CD4-positive, alpha-beta T cell treated with Interferon alpha-2 for 1 hour (primary cell): ENCODE measurements at places on chromosomes 4 and X.

DNA sequence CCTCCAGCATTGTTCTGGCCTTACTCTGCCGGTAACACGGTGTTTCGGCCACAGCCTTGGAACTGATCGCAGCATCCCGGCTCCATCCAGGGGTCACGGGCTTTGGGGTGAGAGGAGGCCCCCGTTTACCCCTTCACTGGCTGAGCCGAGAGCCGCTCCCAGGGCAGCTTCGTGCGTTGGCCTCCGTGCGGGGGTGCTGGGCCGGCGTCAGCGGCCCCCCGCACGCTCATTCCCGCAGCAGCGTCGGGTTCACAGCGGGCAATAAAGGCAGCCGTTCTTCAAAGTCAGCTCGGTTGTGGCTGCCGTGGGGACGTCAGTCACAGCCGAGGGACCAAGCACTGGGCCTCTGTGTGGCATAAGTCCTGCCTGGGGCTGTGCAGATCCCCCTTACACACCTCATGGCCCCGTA is 25.3 kb upstream of the PLCXD1 start:
- no peak for DNase-seq

GRCh38 chr4:71267244-71267643 is 71.6 kb upstream of the SLC4A4 start:
- DNase-seq = no peak

- no peak for DNase-seq
Observed at GRCh38 chr4:169420291-169420690, 149.5 kb upstream of the SH3RF1 start.

GRCh38 chr4:162011089-162011488 is 152.7 kb downstream of the FSTL5 start:
- no peak for DNase-seq

DNA sequence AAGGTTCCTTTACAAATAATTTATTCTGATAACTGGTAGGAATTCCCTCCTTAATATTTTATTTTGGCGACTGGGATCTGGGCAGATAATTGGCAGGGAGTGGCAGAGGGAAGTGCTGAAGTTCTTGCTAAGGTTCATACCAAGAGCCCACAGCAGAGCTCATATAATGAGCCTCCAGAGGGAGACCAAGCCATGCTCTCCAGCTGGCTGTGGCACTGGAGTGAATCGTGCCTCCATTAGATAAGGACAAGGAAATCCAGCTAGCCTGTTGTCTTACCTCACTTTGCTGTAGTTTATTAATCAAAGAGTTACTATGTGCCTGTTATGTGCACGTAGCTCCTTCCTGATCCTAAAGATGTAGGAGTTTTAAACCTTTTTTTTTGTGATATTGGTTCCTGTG is 1.3 kb downstream of the ASB12 start:
- no peak for DNase-seq

DNA sequence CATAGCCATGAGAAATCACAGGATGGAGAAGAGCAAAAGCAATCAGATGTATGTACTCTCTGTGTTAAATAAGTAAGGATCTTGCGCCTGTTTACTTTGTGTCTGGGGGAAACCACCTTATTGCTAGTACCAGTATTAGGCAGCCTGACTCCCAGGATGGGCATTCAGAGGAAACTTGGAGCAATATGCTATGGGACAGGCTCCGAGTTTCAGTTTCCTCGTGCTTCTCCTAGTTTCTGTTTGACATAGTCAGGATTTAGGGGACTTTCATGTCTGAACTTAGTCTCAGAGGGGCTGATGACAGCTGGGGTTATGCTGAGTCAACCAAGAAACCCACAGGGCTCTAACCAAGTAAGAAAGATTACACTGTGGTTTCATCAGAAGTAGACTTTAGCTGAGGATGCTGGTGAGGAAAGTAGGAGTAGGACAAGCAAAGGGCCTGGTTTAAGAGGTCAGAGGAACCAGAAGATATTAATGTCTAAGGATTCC is 13.5 kb downstream of the NSUN7 start:
- peak; percentile 5 for DNase-seq

DNA sequence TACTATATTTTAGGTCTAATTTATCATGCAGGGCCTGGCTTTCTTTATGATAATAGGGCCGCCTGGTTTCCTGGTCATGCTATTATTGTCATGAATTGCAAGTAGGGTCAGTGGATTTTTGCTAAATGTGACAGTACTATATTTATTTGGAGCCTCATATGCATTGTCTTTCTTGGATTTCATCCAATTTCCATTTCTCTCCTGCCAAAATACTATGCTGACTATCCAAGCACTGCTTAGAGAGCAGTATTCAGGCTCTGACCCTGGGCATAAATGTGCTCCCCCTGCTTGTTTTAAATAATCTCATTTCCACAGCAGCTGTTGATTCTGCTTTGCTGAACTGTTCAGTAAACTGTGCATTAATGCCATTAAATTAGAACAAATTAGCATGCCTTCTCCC is 269.3 kb downstream of the GPM6A start:
- DNase-seq = no peak

GRCh38 chrX:134566506-134566905 is 91.8 kb downstream of the PLAC1 start:
- no peak for DNase-seq

- DNase-seq = no peak
Observed at GRCh38 chr4:8610858-8611616, 18.5 kb downstream of the CPZ start.

- no peak for DNase-seq
Observed at GRCh38 chr4:41670530-41670929, 78.0 kb downstream of the PHOX2B start.

GRCh38 chr4:116880625-116881024 is 204.8 kb downstream of the TRAM1L1 start:
- DNase-seq = no peak

- DNase-seq = no peak
Observed at GRCh38 chr4:128770807-128771206, 38.7 kb upstream of the JADE1 start.

- DNase-seq = peak; percentile 4
Observed at GRCh38 chr4:109945056-109945455, 32.4 kb downstream of the EGF start.

- DNase-seq = no peak
Observed at GRCh38 chrX:106959901-106960300, 39.7 kb downstream of the CLDN2 start.

- no peak for DNase-seq
Observed at GRCh38 chr4:3679851-3680311, 86.3 kb upstream of the ADRA2C start.

- DNase-seq = peak; percentile 38
Observed at GRCh38 chr4:87985097-87985886, 9.8 kb downstream of the SPP1 start.

DNA sequence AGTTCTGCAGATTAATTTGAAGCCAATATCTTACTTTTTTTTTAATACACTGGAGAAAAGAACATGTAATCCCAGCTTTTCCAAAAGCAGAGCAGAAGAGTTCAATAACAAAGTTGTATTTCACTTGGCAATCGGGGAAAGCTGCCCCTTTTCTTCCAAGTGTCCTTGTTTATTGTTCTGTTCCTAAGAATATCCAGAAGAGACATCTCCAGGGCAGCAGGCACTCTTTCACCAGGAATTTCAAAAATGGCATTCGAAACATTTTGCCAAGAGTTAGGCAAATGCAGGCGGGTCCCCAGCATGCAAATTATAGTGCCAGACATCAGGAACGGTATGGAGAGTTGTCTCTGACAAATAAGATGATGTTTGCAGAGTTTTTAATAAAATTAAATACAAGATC is 494.5 kb downstream of the BCOR start:
- DNase-seq = no peak

GRCh38 chr4:10971800-10972401 is 287.3 kb upstream of the CLNK start:
- DNase-seq = no peak

- no peak for DNase-seq
Observed at GRCh38 chrX:155215443-155216178, 649 bp upstream of the VBP1 start.

GRCh38 chrX:111568354-111568753 is 56.9 kb downstream of the SERTM2 start:
- DNase-seq = no peak

DNA sequence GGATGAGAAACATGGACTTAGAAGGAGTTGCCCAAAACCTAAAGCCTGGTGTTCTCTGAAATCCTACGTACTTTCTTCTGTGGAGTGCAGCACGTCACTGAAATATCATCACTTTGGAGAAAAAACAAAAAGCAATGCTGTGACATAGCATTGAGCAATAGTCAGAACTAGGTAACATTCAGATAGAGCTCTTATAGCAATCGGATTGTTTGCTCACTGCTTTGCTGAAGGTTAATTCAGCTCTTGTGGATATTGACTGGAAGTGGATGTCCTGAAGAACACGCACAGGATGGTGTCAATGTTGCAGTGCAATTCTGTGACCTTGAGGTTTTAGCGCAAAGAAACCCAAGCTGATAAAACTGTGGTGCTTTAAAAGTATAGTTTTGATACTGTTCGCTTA is 114.2 kb upstream of the GRXCR1 start:
- DNase-seq = no peak

GRCh38 chrX:134604701-134605311 is 53.5 kb downstream of the PLAC1 start:
- no peak for DNase-seq

DNA sequence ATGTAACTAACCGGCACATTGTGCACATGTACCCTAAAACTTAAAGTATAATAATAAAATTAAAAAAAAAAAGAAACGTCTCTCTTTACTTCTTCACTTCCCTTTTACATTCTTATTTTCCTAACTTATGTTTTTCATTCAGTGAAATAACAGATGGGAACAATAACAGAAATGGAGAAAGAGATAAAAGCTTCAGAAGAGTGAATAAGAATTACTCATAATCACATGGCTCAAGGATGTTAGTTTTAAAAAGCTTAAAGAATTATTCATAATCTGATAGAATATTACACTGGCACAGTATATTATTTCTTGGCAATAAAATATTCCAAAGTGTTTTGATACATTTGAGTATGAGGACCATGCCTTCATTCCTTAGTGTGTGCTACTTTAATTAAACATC is 175.6 kb downstream of the COL25A1 start:
- DNase-seq = no peak

DNA sequence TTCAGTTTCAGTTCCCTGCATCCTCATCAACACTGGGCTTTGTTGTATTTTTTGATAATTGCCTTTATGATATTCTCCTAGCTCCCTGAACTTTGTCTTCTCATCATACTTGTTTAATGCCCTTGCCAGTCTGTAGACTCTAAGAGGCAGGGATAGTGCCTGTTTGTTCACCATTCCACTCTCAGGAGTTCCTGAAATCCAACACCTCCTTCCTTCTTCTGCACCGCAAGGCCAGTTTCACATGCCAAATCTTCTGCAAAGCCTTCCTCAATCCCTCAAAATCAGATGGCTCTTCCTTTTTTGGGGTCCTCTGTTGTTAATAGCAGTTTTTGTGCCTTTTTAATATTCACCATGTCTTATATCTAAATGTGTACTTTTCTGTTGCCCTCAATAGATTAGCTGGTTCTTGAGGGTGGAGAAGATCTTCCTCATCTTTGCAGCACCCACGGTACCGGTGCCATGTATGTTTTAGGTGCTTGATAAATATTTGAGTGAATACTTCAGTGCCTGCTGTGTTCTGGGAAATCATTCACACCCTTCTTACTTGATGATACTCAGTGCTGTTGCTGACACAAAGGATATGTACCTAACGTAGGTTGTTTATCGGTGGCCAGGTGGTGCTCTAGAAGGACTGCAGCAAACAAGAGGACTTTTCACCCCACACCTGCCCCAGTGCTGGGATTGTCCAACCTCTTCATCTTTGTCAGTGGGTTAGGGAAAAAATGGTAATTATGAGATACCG is 85.3 kb upstream of the LIMCH1 start:
- no peak for DNase-seq

GRCh38 chr4:19380600-19380999 is 871.1 kb upstream of the SLIT2 start:
- no peak for DNase-seq

DNA sequence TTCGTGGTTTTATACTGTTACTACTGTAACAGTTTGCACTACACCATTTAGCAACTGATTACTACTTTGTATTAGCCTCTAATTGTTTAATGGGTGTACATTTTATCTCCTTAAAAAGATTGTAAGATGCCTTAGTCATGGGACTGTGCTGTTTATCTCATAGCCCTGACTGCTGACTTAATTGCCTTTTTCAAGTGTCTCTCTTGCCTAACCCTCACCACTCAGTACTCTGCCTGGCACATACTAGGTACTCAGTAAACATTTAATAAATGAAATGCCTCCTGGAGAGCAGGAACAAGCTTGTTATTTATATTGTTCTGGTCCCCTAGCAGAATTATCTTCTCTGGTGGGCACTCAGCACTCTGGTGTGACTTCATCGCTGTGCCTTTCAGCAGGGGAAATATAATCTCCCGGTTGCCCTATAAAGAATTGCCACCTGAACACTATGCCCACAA is 1.7 kb upstream of the STIM2 start:
- DNase-seq = no peak

DNA sequence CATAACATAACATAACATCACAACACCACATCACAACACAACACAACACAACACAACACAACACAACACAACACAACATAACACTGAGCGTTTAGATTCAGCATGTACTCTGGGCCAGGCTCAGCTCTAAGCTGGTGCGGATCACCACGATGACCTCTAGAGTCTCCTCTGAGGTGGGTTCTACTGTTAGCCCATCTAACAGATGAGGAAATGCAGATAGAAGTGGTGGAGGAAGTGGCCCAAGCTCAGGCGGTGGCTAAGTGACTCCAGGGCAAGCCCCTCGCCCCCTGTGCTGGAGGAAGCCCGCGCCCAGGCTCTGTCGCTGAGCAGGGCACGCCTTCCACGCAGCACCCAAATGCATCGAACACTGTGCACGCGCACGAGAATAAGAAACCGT is 45.3 kb upstream of the CDKN2AIP start:
- no peak for DNase-seq

GRCh38 chr4:4595252-4595651 is 53.4 kb upstream of the STX18 start:
- no peak for DNase-seq

DNA sequence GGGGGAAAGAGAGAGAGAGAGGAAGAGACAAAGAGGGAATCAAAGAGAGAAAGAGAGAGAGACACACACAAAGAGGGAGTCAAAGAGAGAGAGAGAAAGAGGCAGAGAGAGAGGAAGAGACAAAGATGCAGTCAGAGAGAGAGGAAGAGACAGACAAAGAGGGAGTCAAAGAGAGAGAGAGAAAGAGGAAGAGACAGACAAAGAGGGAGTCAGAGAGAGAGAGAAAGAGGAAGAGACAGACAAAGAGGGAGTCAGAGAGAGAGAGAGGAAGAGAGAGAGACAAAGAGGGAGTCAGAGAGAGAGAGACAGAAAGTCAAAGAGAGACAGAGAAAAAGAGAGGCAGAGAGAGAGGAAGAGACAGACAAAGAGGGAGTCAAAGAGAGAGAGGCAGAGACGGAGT is 45.5 kb downstream of the MAGEA9 start:
- DNase-seq = no peak

GRCh38 chr4:28784188-28784587 is 1923.5 kb downstream of the STIM2 start:
- DNase-seq = no peak

GRCh38 chr4:72209600-72209999 is 177.8 kb downstream of the NPFFR2 start:
- no peak for DNase-seq

GRCh38 chr4:101349801-101350064 is 2.4 kb upstream of the PPP3CA start:
- no peak for DNase-seq

GRCh38 chrX:13661735-13662288 is 8.9 kb downstream of the TCEANC start:
- DNase-seq = no peak

GRCh38 chr4:123939621-123940020 is 543.0 kb downstream of the SPRY1 start:
- no peak for DNase-seq

- DNase-seq = no peak
Observed at GRCh38 chrX:110732266-110732665, 63.4 kb downstream of the CHRDL1 start.
